ENCODE measurements at places on chromosomes 11 and 22.

DNA sequence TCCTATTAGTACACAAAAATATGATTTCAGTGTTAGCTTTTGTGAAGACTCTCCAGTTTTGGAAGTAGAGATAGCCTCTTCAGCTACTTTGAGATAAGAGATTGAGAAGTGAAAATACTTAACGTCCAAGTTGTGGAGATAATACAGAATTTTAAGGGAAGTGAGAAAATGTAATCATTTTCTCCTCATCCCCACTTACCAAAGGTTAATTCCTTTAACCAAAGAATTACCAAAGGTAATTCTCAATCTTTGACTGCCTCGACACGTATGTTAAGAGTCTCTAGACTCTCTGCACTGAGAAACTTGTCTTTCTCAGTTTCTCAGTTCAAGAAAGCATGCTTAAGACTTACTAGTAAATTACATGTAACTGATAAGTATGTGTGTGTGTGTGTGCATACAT, 15.3 kb downstream of the C11orf54 start:
- DNase-seq = no peak

DNA sequence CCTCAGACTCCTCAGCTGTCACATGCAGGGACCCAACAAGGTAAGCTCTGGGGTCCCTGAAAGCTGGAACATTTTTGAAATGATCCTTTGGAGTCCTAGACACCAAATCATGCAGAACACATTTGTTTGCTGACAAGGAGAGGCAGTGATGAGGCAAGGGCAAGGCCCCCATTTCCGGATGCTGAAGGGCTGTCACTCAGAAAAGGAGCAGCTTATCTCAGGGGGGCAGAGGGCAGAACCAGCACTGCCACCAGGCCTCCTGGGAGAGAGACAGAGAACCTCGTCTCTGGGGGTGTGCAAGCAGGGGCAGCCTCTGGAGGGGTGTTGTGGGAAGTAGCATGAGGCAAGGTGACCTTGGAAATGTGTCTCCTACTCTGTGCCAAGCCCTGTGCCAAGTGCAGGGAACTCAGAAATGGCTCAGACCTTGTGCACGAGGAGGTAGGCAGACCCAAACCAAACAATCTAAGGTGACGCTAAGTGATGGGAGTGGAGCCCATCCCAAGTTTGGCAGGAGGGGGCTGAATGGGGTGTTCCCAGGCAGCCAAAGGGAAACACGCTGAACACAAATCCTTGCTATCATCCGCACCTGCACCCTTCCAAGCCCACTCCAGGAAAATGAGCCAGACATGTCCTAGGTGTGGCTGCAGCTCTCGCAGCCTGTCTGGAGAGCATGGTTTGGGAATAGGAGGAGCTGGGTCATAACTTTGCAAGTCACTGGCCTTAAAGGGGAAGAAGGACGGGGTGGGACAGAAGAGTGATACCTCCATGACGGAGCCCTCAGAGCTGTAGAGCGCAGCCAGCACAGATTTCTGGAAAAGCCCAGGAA, 94.2 kb downstream of the PDE2A start:
- DNase-seq = no peak

GRCh38 chr22:19478901-19479354, at the start of gene UFD1:
Gene UFD1, minus strand, starts transcription at chr22:19479193. Its CDS starts 108 bp downstream, at chr22:19479085.
- DNase-seq = peak; percentile 81

- no peak for DNase-seq
Observed at GRCh38 chr11:60959431-60959830, 7.5 kb upstream of the SLC15A3 start.

DNA sequence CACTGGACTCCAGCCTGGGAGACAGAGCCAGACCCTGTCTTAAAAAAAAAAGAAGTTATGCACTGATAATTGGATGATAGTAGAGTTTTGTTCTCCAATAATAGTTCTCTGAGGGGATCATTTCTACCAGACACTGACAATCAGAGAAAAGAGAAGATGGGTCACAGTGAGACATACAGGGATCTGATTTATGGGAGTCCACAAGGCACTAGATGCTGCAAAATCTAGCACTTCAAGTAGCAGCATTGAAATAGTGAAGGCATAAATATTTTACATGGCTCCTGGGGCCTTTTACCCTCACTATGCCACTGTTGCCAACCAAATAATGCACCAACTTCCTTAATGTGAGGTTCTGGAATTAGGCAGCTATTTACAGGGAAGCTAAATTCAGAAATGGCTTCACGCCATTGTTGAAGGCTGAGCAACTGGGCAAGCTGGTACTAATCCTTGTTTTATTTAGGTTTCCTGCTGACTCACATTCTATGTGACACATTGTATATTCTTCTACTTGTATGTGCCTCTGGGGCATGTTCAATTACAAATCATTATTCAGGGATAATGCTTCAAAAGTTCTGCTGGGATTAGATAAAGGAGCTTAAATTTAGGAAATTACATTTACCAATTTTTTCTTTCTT, 38.2 kb upstream of the ABTB2 start:
- DNase-seq = peak; percentile 74

DNA sequence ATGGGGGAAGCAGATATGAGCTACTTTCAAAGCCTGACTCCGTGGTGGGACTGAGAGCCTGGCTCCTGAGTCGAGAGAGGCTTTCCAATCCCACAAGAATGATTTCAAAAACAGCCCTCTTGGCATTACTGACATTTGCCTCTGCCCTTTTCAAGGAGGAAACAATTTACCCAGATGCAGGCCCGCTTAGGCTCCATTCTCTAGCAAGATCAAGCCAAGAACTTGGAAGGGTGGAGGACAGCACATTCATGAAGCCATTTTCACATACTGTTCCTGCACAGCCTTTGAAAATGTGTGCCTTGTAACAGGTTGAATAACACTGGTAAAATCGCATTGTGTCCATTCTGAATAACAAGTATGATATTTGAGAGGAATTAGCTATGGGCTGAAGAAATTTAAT, 58.2 kb upstream of the EED start:
- no peak for DNase-seq

GRCh38 chr11:112453601-112454577, 193.2 kb upstream of the PLET1 start:
- peak; percentile 12 for DNase-seq

GRCh38 chr22:37733625-37734401, 37.0 kb downstream of the TRIOBP start:
- no peak for DNase-seq

DNA sequence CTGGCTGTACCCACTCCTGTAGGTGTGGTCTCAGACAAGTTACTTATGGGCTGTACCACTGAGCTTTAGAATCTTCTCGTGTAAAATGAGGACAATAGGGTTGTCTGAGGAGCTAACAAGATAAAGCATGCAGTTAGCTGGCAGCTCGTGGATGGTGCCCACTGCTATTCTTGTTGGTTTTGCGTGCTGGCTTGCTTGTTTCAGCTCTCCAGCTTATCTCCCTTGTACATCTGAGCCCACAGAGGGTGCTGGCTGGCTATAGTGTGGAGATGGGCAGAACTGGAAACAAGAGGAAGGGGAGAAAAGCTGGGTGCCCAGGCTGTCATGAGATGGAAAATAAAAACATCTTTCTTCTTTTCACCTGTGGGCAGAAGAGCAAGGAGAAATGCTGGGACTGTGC, 46.5 kb upstream of the GALNT18 start:
- no peak for DNase-seq

GRCh38 chr11:6566704-6567370, 36.6 kb downstream of the RRP8 start:
- DNase-seq = no peak

GRCh38 chr11:31797190-31798056, 13.7 kb downstream of the PAX6 start:
- DNase-seq = no peak

- DNase-seq = no peak
Observed at GRCh38 chr22:38412435-38413084, 42.4 kb downstream of the KCNJ4 start.

DNA sequence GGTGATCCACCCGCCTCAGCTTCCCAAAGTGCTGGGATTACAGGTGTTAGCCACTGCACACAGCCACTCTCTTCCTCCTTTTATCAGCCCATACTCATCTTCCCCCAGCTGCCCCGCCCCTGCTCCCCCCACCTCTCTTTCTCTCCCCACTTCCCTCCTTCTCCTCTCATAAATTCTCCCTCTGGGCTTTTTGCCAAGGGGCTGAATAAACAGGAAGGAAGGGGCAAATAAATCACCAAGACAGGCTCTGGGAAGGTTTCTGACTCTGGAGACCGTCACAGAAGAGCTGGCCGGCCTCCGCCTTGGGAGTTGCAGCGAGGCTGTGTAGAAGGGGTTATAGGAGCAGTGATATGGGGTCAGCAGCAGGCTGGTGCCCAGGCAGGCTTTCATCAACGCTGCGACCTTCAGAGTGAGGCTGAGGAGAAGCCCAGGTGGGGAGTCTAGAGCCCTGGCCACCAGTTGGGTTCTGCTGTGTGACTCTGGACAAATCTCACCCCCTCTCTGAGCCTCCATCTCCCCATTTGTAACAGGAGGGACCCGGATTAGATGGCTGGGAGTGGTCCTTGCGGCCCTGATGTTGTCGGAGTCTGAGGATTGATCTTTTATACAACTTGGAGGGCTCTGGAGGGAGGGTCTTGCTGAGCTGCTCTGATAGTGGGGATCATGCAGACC, 62.6 kb upstream of the RASD2 start:
- DNase-seq = peak; percentile 91

DNA sequence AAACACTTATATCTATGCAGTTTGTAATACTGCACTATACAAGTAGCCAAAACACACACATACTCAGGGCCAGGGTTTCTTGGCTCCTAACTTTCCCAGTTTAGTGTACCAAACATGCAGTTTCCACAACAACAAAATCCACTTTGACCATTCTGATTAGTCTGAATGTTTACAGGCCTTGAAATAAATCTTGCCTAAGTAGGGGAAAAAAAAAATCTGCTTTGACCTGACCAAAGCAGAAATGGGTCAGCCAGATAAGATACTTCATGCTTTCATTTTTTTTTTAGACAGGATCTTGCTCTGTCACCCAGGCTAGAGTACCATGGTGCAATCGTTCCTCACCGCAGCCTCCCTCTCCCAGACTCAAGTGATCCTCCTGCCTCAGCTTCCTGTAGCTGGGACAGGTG, 10.1 kb downstream of the PRR14L start:
- DNase-seq = no peak
